Muscle of back (tissue), 13 donors: ENCODE measurements at places on chromosomes 2 and 18.

DNA sequence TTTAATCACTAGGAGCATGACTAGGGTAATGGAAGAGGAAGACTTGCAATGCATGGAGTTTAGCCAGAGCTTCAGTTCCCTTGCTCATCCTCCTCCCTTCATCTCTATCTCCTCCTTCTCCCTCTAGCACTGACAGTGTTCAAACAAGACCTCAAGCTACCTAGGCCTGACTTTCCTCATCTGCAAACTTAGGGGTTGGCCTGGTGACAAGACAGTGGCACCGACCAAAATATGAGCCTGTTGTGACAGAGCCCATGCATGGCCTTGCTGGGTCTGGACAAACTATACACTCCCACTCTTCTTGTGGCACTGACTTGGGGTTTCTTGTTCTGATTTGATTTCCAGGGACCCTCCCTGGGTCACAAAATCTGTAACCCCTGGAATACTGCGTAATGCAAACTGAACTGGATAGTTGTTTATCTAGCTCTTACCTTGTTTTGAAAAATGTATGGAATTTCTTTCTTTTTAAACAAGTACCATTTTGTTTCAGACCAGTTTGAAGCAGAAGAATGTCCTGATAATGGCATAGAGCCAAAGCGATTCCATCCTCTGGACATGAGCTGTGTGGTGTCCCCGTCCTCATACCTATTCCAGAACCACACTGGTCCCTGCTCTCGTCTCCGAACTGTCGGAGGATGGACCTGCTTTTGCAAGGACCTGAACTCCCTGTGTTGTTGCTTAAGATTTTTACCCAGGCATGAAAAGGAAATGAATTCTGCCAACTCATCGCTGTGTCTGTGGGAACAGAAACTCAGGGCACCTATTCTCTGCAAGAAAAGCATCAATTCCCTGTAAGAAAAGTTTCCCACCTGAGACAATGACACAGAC, 33.4 kb upstream of the PPP4R1 start:
- no peak for DNase-seq

DNA sequence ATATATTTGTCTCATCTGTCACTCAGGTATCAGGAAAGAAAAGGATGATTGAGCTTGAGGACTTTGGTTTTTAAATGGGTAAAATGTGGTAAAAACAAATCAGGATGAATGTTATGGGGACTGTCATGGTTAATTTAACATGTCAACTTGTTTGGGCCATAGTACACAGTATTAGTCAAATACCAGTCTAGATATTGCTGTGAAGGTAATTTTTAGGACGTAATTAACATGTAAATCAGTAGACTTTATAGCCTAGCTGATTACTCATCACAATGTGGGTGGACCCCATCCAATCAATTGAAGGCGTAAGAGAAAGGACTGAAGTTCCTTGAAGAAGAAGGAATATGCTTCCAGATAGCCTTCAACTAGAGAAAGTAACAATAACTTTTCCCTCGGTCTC, 275.7 kb upstream of the ZNF804A start:
- DNase-seq: no peak

DNA sequence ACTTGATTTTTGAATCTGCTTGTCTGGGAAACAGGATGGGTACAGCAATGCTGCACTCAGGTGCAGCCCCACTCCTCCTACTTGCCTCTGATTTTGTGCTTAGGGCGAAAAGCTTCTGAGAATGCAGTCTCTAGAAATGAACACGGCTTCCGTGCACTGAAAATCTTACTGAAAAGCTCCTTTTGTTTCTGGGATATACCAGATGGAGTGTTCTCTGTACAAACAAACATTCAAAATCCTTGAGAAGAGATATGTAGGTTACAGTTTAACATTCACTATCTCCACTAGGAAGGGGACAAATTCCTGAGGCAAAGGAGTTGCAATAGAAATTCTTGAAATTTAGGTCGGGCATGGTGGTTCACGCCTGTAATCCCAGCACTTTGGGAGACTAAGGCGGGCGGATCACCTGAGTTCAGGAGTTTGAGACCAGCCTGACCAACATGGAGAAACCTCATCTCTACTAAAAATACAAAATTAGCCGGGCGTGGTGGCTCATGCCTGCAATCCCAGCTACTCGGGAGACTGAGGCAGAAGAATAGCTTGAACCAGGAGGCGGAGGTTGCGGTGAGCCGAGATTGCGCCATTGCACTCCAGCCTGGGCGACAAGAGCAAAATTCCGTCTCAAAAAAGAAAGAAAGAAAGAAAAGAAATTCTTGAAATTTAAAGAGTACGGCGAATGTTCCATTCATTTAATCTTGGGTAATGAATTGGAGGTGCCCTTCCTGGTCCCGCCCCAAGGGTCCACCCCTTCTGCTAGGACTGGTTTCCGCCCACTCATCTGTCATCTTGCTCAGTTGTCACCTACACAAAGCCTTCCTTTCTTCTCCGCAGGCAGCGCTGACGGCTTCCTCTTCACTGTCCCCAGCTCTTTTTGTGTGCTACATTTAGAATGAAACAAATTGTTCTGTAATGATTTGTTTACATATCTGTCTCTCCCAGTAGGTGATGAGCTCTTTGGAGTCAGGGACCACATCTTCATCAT, 92.4 kb downstream of the SOCS6 start:
- no peak for DNase-seq

GRCh38 chr2:17301437-17301836, 216.8 kb downstream of the RAD51AP2 start:
- DNase-seq: no peak

- peak; percentile 74 for DNase-seq
Measured at GRCh38 chr2:173205375-173205774, 129.7 kb downstream of the MAP3K20 start.

DNA sequence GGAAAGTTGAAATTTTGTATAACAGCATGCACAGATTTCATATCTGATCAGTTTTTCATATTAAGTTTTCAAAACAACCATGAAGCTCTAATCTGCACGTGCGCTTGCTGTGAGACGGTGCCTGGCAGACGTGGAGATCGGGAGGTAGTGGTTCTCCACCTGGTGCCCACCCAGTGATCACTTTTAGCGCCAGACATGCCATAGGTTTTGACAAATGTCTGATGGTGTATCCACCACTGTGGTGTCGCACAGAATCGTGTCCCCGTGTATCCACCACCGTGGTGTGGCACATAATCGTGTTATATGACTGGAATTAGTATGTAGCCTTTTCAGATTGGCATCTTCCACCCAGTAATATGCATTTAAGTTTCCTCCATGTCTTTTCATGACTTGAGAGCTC, 40.9 kb upstream of the KCNG2 start:
- DNase-seq: no peak

DNA sequence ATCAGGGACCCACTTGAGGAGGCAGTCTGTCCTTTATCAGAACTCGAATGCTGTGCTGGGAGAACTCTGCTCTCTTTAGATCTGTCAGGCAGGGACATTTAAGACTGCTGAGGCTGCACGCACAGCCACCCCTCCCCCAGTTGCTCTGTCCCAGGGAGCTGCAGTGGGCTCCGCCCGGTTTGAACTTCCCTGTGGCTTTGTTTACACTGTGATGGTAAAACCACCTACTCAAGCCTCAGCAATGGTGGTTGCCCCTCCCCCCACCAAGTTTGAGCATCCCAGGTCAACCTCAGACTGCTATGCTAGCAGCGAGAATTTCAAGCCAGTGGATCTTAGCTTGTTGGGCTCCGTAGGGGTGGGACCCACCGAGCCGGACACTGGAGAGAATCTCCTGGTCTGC, 11.8 kb upstream of the LHCGR start:
- no peak for DNase-seq

GRCh38 chr2:24049485-24050021, at the start of gene FKBP1B:
Gene FKBP1B (plus strand): TSS chr2:24049741. CDS start chr2:24049850, 109 bp downstream.
- peak; percentile 61 for DNase-seq

DNA sequence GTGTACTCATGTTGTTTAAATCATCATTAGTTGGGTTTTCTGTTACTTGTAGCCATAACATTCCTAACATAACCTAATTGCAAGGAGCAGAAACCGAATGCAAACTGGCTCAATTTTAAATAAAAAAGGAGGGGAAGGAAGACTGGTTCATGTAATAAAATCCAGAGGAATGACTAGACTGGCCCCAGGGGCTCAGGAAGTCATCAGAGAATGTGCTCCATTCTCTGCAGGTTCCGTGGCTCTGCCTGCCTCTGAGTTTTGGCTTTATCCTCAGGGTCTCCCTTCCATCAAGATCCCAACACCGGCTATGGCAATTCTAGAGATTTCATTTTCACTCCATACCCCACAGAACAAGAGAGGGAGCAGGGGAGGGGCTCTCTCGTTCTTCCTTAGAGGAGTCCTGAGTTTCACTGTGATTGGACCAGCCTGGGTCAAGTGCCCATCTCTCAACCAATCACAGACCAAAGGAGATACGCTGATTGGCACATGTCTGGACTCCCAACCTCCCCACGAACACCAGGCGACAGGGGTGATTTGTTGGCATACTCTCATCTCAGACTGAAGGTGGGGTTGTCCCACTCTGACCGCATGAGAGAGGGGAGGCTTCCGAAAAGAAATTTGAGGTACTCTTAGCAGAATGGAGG, 64.8 kb downstream of the NPPC start:
- DNase-seq: no peak

- no peak for DNase-seq
Measured at GRCh38 chr2:241029599-241030332, 31.3 kb downstream of the SNED1 start.

- no peak for DNase-seq
Measured at GRCh38 chr2:103222969-103223368, 461.1 kb downstream of the TMEM182 start.

GRCh38 chr2:148350199-148350598, 294.4 kb upstream of the EPC2 start:
- DNase-seq: no peak

DNA sequence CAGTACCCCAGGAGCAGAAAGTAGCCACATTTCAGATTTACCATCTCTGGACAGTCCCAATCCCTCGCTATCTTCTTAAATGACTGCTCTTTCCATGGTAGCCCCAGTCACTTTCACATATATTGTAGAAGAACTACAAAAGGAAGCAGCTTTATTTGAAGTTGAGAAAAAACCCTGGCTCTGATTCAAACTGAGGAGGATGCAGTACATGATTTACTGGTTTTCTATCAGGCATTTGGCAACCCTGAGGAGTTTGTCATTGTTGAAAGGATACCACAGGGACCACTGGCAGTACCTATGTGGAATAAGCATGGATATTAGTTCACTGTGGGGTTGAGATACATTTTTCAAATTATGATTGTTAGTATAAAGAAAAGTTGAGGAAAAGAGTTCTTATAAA, 640.9 kb upstream of the SETBP1 start:
- no peak for DNase-seq

- DNase-seq: no peak
Measured at GRCh38 chr2:222794585-222795449, 66.0 kb upstream of the ACSL3 start.

DNA sequence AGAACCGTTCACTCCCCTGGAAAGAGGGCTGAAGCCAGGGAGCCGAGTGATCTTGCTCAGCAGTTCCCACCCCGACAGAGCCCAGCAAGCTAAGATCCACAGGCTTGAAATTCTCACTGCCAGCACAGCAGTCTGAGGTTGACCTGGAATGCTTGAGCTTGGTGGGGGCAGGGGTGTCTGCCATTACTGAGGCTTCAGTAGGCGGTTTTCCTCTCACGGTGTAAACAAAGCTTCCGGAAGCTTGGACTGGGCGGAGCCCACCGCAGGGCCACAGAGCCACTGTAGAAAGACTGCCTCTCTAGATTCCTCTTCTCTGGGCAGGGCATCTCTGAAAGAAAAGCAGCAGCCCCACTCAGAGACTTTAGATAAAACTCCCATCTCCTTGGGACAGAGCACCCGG, 180.8 kb downstream of the WDR7 start:
- DNase-seq: no peak

- no peak for DNase-seq
Measured at GRCh38 chr2:206068207-206068606, 17.8 kb downstream of the INO80D start.

GRCh38 chr2:176187899-176188773, at the start of gene HOXD1:
Gene HOXD1 (plus strand): TSS chr2:176188668. CDS start chr2:176188802, 134 bp downstream.
- no peak for DNase-seq

GRCh38 chr18:59719544-59720181, 22.4 kb upstream of the CCBE1 start:
- peak; percentile 62 for DNase-seq

DNA sequence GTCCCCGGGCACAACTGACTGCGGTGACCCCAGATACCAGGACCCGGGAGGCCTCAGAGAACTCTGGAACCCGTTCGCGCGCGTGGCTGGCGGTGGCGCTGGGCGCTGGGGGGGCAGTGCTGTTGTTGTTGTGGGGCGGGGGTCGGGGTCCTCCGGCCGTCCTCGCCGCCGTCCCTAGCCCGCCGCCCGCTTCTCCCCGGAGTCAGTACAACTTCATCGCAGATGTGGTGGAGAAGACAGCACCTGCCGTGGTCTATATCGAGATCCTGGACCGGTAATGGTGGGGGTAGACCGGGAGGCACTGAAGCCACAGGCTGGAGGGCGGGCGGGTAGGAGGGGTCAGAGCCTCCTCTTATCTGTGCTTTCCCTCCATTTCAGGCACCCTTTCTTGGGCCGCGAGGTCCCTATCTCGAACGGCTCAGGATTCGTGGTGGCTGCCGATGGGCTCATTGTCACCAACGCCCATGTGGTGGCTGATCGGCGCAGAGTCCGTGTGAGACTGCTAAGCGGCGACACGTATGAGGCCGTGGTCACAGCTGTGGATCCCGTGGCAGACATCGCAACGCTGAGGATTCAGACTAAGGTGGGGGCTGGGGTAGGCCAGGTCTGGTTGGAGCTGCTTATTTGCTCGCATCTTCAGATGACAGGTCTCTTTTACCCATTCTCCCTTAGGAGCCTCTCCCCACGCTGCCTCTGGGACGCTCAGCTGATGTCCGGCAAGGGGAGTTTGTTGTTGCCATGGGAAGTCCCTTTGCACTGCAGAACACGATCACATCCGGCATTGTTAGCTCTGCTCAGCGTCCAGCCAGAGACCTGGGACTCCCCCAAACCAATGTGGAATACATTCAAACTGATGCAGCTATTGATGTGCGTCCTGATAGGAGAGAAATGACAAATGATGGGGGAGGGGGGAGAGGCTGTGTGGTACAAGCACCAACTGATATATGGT, 780 bp downstream of the HTRA2 start:
- DNase-seq: peak; percentile 80

- peak; percentile 12 for DNase-seq
Measured at GRCh38 chr2:210224591-210224940, 681 bp downstream of the ACADL start.

DNA sequence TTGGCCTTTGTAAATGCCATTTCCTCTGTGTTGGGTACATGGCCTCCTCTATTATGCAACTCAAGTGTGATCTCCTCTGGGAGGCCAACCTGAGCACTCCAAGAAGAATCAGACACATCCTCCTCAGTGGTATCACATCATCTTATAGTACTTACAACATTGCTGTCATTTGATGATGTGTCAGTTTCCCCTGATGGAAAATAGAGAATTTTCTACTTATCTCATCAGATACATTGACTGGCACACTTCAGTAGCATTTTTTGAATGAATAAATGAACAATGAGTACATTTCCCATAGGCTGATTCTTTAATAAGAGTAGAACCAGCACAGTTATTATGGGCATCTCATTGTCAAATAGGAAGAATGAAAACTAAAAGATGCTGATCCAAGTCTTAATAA, 86.6 kb upstream of the NXPH2 start:
- no peak for DNase-seq

- no peak for DNase-seq
Measured at GRCh38 chr2:180130403-180130802, 123.3 kb upstream of the CWC22 start.
